ENCODE measurements at places on chromosomes 11 and 22. TPM values are rescaled to one million over a fixed set of nuclear protein-coding genes. Genes with fewer than 3 reads are reported as not detected.

DNA sequence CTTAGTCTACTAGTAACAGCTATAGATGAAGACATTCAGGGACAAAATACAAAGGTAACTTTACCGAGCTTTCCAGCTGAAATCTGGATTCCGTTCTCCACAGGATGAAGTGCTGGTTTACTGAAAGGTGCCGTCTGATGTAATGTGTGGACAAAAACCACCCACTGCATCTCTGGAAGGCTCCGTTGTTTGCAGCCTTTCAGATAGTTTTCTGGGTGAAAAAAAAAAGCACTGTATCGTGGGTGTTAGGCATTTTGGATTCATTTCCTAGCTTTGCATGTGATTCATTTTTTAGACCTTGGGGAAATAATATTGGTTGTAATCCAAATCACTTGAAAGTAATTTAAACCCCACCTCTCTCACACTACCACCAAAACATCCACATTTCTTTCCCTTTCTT, 10.4 kb downstream of the JAM3 start:
- no peak for DNase-seq

- no peak for DNase-seq
Observed at GRCh38 chr22:37248251-37248650, 4.2 kb upstream of the RAC2 start.

GRCh38 chr11:35549787-35550186, 24.4 kb upstream of the PAMR1 start:
- no peak for DNase-seq

- no peak for DNase-seq
Observed at GRCh38 chr11:117851106-117851505, 25.4 kb downstream of the FXYD6 start.

GRCh38 chr11:6397156-6397555, 6.9 kb downstream of the SMPD1 start:
- DNase-seq: no peak

- DNase-seq: no peak
Observed at GRCh38 chr11:71286701-71287643, 34.6 kb upstream of the SHANK2 start.

DNA sequence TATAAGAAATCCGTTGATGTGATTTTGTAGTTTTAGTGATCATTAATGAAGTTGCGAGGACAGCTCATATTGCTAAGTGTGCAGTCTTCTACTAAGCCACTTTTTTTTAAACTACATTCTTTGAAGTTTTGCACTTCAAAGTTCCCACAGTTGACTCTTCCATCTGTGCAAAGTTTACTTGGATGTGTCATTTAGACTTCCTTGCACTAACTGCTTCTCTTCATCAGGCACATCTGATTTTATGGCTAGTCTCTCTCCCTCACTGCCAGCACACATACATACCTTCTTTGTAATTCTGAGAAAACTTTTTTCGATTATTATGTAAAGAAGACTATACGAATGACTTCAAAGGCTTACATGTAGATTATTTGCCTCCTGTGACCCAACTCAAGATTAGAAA, 250.0 kb downstream of the DYNC2H1 start:
- DNase-seq: no peak

- no peak for DNase-seq
Observed at GRCh38 chr11:35285471-35285870, 133.9 kb downstream of the SLC1A2 start.

- no peak for DNase-seq
Observed at GRCh38 chr22:50022171-50022819, 9.7 kb upstream of the IL17REL start.

- DNase-seq: no peak
Observed at GRCh38 chr22:46171940-46172339, 21.6 kb downstream of the PPARA start.

GRCh38 chr11:94786264-94787126, 18.3 kb downstream of the AMOTL1 start:
- peak; percentile 30 for DNase-seq

DNA sequence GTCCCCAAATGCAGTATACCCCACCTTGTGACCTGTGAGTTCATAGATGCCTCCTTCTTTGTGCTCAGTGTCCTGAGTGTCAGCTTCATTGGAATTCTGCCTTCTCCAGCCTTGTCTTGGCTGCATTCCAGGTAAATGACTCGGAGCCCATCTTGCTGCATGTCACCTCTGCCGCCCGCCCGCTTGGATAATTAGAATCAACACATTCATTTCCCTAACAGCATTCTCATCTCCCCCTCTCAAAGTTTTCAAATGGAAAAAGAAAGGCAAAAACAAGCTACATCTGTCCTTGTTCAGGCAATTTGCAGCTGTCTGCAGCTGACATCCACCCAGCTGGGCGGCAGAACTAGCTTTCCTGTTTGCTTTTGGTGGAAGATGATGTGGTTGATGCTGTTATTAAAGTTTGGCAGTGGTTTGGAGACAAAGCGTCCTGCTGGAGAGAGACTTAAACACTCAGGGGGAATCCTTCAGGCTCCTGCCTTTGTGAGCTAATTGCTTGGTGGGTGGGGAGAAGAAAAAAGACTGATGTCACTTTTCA, 198.8 kb upstream of the SEZ6L start:
- DNase-seq: no peak

DNA sequence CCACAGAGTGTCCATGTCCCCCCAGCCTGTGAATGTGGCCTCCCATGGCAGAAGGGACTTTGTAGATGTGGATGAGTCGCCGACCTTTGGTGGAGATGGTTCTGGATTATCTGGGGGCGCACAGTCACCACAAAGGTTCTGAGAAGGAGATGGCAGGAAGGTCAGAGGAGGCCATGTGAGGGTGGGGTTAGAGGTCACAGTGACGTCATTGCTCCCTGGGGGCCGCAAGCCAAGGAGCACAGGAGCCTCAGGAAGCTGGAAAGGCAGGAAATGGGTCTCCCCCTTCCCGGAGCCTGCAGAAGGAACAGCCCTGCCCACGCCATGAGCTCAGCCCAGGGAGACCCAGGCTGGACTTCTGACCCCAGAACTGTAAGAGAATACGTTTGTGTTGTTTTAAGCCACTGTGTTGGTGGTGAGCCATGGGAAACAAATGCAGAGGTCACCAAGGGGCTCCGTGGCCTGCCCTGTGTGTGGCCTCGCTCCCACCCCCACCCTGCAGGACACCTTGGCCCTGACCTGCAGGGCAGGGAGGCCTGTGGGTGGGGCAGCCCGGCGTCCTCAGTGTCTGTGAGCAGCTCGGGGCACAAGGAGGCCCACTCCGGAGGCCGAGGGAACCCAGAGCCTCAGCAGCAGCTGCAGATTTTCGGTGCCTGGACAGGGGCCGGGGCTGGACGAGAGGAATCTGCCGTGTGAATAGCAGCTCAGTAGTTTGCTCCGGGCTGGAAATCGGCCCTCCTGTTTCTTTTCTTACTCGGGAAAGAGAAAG, 32.1 kb downstream of the GRAMD4 start:
- DNase-seq: no peak

GRCh38 chr11:130631119-130631518, 182.7 kb downstream of the ADAMTS15 start:
- no peak for DNase-seq

GRCh38 chr22:41752011-41752970, 48.2 kb upstream of the CCDC134 start:
- no peak for DNase-seq

- peak; percentile 29 for DNase-seq
Observed at GRCh38 chr11:77471558-77472193, 2.2 kb downstream of the PAK1 start.

Gene TRIM64C
- total RNA-seq: not detected

Gene SCGB1A1
- not detected for total RNA-seq

Gene CRELD2
- total RNA-seq: 32.8 TPM

Gene GAL
- total RNA-seq: not detected

Gene CFAP300
- total RNA-seq: not detected

Gene TRIM49
- total RNA-seq: not detected

Measured in B cell (primary cell).